ENCODE measurements at places on chromosomes 2 and 18.

DNA sequence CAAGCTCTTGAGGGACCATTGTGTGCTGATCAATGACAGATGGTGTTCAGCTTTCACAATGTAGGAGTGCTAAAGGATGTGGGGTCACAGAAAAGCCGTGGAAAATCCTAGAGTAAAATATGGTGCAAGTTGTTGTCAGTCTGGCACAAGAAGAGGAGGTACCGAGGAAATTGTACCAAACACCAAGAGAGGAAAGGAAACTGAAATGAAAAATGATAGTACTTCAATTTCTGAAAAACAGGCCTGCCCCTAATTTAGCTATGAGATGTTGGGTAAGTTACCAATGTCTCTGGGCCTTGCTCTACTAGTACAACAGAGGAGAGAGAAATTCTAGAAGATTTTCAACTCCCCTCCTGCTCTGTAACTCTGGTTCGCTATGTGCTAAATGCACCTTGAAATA is 78.8 kb upstream of the PELI1 start:
- no peak for DNase-seq

- no peak for DNase-seq
Observed at GRCh38 chr2:166337932-166338331, 37.8 kb downstream of the SCN9A start.

DNA sequence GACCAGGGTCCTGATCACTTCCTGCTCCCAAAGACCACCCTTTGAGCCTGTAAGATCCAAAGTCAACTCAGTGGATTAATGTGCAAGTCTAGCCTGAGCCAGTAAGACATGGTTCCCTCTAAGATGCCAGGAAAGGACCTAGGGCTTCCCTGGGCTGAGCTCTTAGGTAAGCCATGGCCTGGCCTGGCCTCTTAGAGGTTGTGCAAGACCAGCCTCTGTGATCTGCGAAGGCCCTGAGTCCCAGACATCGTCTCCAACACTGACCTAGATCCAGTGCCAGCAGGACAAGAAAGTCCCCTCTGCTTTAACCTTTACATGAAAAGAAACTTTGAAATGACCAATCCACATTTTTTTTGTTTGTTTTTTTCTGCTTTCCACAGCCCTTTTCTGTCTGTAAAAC is 73.6 kb upstream of the CYP1B1 start:
- no peak for DNase-seq

GRCh38 chr2:48279344-48280090 is 250.4 kb upstream of the STON1 start:
- no peak for DNase-seq

DNA sequence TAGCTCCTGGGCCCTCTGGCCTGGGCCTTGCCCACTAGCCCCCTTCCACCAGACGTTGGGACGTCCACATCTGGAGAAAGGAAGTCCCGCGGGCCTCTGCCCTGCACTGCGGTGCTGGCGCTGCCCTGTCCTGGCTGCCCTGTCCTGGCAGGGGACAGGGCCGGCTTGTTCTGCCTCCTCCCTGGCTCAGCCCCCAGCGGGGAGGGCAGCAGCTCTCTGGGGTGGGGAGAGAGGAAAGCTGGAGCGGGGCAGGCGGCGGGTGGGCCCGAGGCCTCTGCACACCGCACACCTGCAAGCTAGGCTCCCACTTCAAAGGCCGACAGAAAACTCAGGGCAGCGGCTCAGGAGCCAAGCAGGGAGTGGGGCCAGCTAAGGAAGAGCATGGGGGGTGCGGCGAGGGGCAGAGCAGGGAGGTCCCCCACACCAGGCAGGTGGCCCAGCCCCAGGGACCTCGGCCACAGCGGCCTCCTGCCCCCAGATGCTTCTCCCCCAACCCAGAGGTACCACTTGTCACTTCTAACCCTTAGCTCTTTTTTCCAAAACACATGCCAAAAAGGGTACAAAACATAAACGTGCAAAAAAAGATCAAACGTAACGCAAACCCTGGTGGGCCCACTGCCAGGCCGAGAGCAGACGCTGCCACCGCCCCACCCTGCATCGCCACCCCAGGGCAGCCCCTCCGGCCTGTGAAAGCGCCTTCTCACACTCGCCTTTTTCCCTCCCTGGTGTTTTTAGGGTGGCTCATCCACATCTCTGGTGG is 13.5 kb downstream of the SNED1 start:
- no peak for DNase-seq

GRCh38 chr2:239719791-239720360 is 305.3 kb downstream of the NDUFA10 start:
- no peak for DNase-seq

DNA sequence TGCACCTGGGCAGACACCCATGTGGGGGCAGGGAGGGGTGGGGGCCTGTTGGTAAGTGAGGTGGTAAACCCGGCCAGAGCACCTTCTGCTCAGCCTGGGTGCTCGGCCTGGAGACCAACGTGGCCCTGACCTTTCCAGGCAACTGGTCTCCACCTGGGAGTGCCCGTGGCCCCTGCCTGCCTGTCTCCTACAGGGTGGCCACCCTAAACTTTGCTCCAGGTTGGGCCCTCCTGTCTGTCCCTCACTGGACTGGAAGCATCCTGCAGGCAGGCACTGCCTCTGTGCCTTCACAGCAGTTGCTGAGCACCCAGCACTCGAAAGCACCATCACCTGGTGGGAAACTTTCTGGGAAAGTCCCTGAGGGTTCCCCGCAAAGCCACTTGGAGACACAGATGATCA is 171.3 kb downstream of the TWIST2 start:
- no peak for DNase-seq

DNA sequence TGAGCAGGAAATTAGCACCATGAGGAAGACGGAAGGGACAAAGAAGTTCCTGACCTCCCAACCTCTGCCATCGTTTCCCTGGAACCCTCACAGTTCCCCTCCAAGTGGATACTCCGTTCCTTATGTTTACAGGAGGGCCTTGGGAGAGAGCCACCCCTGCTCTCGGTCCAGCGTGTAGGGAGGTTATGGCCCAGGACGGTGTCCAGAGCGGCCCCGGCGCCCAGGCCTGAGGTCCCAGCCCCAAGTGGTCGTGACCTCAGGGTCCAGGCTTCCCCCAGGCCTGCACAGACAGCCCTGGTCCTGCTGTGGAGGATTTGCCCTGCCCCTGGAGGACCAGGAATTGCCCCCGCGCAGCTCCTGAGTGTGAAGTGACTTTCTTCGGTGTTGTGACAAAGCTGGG is 61.8 kb upstream of the RBM44 start:
- DNase-seq: no peak

DNA sequence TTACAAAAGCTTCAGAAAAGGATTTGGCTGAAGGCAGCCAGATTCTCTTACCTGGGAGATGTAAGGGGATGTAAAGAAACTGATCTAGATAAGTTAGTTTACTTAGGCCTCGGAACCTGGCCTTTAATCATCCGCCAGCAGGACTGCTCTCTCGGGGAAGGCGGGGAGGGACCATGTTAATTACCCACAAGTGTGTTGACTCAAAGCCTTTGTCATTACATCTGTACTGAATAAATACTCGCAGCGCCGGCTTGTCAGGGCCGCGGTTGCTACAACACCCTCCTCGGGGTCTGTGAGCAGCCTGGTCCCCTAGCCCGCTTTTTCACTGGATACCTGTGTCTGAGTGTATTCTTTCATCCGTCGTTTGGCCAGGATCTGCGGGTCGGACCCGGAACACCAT is 6.7 kb downstream of the CHMP3 start:
- DNase-seq: no peak

DNA sequence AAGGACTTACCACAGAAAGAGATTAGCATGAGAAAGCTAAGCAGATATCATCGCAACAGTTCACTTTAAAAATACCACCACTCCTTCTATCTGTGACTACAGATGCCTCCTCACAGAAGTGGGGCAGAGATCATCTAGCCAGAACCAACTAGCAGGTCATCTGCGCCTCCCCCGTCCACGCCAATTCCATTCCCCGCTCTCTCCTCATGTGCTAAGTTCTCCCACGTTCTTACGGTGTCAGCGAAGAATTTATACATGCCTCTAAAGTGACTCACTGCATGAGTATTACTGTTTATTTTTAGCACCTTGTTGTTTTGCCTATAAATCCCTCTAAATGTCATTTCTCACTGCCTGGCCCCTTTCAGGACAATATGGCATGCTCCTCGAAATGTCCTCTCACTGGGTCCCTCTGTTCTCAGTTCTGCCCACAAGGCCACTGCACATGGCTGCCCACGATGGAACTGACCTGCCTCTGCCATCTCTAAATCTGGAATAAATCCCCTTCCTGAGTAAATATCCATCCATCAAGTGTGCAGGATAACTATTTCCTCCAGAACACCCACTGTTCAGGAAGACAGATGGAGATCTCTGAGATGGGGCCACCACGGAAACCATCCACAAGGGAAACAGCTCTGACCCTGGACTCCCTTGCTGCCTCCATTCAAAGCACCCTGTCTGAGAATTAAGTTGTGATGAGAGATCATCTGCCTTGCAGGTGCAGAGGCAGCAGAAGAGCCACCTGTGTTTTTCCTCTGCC is 137.7 kb downstream of the IRS1 start:
- DNase-seq: no peak

DNA sequence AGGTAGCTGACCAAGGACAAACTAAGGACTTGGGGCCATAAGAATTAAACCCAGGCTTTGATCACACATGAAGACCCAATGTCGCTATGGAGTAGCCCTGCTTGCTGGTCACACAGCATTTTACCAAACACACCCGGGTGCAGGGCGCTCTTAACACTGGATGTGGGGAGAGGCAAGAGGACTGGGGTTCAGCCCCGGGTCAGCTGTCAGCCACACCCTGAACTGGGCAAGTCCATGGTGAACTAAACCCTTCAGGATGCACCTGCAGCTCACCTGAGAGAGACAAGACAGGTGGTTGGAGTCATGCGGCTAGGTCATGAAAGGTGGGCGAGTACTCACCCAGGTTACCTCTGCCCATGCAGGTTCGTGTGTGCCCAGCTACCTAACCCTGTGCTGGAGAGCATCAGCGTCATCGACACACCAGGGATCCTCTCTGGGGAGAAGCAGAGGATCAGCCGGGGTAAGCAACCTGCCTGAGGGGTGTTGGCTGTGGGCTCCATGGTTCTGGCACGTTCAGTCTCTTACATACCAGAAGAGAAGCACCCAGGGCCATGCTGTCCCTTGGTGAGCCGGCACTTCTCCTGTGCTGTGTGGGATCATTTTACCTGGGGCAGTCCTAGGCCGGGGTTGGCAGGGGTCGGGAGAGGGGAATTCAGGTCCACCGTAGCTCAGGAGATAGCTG is 15.2 kb downstream of the EHD3 start:
- DNase-seq: no peak

- no peak for DNase-seq
Observed at GRCh38 chr18:9934274-9934673, 20.5 kb downstream of the VAPA start.

- peak; percentile 86 for DNase-seq
Observed at GRCh38 chr2:203814661-203815540, 52.7 kb upstream of the CTLA4 start.
